ENCODE measurements at places on chromosomes 5 and 9.

DNA sequence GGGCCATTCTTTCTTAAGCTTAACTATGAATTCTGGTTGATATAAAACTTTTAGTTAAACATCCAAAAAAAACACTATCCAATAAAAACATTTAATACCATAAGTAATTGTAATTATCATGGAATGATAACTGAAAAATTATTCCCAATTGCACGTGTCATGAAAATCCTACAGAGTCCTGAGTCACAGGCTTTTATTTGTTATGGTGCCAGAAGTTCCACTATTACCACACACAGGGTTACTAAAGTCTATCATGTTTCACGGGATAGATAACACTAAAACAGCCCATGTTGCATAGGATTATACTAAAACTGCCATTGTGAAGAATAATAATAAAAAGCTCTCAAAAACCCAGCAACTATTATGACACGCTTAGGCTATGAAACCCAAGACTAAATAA lies 1381.8 kb downstream of the EFNA5 start:
- no peak for DNase-seq

DNA sequence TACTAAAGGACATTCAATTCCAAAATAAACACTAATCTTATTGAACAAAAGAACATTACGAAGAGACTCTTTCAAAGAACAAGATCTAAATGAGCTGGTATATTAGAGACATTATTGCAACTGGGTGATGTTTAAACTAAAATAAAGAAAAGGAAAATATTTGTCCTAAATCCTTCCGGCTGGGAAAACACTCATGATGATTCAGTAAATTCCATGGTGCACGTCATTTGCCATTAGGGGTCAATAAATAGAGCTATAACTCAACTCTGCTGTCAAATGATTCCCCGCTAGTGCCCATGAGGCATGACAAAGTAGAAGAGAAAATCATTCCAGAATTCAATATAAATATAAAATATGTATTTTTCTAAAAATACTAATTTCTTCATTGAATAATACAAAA lies 565.5 kb upstream of the TUSC1 start:
- DNase-seq, result no peak

- no peak for DNase-seq
Observed at GRCh38 chr5:76406673-76407072, 3.6 kb downstream of the IQGAP2 start.

DNA sequence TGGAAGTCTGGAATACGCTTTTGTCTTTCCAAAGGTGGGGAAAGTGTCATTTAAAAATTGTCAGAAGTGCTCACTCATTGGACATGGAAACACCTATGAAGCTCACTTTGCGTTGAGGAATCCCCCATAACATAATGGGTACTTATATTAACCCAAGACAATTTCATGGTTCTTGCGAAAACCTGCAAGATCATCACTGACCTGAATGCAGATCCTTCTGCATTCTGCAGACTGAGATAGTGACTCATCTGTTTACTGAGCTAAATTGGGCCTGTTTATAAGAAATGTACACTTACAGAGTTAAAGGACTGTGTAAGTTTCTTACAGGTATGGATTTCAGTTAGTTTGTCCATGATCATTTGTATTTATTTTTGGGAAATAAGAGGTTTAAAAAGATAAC lies 153.0 kb downstream of the HMHB1 start:
- no peak for DNase-seq

DNA sequence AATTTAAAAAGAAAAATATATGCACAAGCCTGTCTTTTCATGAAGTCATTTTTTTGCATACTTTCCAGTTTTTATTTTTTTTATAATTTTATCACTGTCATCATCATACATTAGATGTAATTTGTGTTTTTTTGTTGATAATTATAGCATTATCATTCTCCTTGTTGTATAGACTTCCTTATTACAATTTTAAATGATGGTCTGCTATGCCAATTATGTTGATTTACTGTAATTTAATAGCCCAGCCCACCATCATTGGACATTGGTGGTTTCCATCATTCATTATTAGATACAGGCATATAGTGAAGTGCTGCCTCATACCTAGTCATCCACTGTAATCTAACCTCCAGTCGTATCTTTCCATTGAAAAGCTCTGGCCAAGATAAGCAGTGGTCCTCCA lies 3.8 kb upstream of the TJP2 start:
- DNase-seq, result no peak

DNA sequence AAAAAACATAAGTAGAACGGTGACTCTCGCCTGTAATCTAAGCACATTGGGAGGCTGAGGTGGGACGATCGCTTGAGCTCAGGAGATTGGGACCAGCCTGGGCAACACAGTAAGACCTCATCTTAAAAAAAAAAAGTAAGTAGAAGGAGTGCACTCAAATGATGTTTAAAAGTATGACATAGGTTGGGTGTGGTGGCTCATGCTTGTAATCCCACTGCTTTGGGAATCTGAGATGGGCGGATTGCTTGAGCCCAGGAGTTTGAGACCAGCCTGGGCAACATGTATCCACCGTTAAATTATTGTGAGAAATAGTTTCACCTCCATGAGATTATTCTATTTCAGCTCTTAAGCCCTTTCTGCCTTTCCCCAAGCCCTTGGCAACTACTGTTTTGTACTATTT lies 11.2 kb downstream of the DENND4C start:
- DNase-seq, result no peak

GRCh38 chr5:90898326-90899013 lies 339.9 kb downstream of the ADGRV1 start:
- no peak for DNase-seq

DNA sequence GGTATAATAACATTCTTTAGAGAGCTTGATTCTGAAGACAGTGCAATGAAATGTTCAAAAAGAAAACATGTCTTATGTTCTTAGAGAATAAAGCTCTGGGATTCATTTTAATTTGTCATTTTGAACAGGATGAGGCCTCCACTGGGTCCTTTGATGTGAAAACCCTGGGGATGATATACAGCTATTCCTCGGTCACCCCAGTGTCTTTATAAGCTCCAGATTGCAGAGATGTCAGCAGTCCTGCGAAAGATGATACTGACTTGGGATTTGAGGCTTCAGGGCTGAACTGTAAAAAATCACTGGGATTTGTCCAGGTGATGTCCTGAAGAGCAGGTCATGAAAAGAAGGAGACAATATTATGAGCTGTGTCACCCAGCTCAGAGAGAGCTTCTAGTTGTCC lies 529.7 kb upstream of the ZNF608 start:
- DNase-seq, result no peak

GRCh38 chr5:141507387-141508091 lies 18.7 kb downstream of the PCDHGC5 start:
- no peak for DNase-seq

- no peak for DNase-seq
Observed at GRCh38 chr9:95204310-95204709, 113.2 kb downstream of the FANCC start.

DNA sequence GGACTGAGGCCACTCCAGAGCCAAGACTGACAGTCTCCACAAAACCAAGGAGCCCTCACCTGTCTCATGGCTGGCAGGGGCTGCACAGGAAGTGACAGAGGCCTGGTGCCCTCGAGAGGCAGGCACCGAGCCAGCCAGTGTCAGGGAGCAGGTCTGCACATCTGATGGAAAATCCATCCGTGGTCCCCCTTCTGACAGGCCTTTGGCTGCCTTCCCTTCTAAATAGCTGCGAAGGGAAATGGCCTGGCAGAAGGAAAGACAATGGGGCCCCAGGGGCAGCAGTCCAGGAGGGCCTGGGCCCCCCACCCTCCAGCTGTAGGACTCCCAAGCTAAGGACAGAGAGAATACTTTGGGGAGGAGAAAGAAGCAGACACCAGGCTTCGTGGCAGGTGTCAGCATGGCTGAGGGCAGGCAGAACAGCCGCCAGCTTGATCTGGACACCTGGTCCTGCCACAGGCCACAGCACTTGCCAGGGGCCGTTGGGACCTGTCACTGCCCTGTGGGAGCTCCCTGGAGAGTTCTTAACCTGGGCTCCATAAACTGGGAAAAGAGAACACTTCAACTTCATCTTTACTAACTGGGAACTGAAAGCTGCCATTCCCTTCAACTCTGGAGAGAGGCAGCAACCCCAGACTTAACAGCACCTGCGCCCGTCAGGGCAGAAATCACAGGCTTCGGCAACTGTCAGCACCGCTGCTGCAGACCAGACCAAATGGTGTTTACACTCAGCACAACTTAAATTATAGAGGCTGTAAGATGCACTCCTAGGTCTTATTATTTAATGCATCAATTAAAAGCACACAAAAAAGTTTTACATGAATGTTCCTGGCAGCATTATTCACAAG lies 22.0 kb downstream of the ADAMTS2 start:
- DNase-seq, result no peak

GRCh38 chr5:13910201-13910600 lies 34.3 kb downstream of the DNAH5 start:
- DNase-seq, result no peak

- DNase-seq, result no peak
Observed at GRCh38 chr5:38585816-38586215, 29.4 kb upstream of the LIFR start.

- no peak for DNase-seq
Observed at GRCh38 chr5:64637837-64638443, 52.4 kb upstream of the SHISAL2B start.

DNA sequence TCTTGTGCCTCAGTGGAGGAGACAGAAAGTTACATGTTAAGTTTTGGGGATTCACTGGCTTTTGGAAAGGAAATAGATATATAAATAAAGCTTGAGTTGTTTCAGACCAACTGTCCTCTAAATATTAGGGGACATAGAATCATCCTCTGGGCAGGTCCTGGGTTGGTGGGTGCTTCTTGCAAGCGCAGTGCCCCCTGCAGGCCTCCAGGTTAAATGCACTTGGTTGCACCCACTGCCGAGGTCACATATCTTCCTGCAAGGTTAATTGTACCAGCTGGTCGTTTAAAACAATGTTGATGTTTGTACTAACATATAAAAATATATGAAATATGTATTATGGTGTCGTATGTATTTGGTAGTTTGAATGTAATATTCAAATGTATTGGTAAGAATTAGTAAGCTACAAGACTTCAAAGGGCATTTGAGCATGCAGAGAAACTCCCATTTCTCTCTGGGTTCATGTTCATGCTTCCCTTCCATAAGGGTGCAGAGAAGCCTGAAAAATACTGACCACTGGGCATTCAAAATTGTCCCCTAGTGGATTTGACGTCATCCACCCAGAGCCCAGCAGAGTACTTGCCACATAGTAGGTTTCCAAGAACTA lies 87.0 kb downstream of the ZNF618 start:
- no peak for DNase-seq

DNA sequence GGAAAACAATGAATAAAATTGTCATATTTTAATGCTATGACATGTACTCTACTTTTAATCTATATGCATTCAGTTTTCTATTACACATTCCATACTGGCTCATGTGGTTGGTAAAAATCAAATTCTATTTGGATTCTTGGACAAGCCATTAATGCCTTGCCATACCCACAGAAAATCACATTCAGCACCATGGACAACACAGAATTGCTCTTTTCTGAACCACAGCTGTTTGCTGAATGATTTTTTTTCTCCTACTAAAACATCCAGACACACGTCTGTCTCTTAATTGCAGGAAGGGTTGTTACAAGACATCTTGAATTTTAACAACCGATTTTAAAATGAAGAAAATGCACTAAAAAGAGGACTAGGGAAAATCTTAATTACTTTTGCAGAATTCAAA lies 675.6 kb downstream of the BRINP1 start:
- DNase-seq, result no peak

DNA sequence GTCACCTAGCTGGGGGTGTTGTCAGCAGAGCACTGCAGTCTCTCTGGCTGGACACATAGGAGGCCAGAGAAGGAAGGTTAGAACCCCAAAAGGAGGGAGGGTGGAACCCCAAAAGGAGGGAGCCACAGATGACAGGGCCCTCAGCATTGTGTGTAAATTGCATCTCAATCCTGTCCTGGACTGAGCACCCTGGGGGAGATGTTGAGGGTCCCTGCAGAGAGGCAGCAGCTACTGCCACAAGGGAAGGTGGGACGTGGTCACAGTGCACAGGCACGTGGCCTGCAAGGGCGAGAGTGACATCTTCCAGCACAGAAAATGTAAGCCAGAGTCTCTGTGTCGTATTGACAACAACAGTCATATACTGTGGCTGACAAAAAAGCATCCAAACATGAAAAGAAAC lies 36.5 kb upstream of the CEP72 start:
- DNase-seq, result no peak

DNA sequence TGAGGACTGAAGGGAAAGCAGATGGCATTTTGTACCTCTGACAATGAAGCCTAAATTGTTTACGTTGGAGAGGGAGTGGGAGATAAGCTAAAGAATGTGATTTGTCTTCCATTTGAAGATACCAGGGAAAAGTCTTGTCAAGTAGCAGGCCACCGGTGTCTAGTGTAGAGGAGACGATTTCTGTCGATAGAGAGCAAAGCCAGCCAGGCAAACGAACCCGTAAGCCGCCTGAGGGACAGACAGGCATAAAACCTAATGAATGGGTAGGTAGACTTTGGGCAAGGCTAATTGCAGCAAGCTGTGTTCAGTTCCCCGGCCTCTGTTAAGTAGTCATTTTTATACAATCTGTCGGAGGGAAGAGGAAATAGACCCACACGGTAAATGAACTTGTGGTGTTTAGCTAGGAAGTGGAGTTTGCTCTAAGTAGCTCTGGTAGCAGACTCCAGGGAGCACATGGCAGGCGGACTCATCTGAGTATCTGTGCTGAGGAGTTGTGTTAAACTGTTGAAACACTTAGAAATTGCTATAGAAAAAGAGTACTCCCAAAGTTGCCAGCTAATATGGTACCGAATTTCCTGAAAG lies 28.8 kb downstream of the SMARCA2 start:
- no peak for DNase-seq

- DNase-seq, result no peak
Observed at GRCh38 chr5:52983731-52984636, 5.2 kb upstream of the ITGA2 start.

DNA sequence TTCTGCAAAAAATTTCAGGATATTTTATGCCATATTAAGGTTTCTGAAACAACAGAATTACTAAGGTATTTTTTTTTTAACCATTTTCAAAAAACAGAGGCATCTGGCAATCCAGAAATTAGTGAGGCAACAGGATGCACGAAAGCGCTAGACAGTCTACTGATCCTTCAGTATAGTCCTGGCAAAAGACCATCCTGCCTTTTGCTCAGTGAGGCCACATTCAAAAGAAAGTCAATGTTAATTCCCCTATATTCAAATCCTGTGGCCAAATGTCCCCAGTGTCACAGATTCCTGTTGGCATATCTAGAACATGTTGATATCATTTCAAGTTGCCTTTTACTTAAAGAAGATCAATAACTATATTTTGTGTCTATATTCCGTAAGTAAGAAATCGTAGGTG lies 13.1 kb upstream of the NFIB start:
- no peak for DNase-seq

DNA sequence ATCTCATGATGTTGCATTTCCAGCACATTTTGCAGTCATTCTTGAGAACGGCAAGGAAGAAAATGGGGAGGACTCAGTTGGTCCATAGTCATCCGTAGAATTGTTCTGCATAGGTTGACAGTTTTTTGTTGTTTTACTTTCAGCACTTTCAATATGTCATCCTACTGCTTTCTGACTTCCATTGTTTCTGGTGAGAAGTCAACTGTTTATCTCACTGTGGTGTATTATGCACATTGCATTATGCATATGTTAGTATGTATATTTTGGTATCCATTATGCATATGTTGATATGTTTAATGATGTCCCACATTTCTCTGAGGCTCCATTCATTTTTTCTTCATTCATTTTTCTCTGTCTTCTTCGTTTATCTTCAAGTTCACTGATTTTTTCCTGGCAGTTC lies 10.5 kb downstream of the ADAMTS16 start:
- DNase-seq, result no peak

GRCh38 chr5:180807654-180808414 lies 5.2 kb upstream of the MGAT1 start:
- DNase-seq, result no peak

- DNase-seq, result no peak
Observed at GRCh38 chr5:36854402-36855140, 22.0 kb upstream of the NIPBL start.

Measured in stimulated activated CD4-positive, alpha-beta T cell treated with anti-CD3 and anti-CD28 coated beads, Interleukin-1b, Interleukin-23, amount 100 ng/mL, for 1 hour (primary cell).